Fibroblast of lung (primary cell): ENCODE measurements at places on chromosomes 12 and 14.

GRCh38 chr12:109112720-109113465, 3.5 kb upstream of the ACACB start:
- DNase-seq, result no peak

DNA sequence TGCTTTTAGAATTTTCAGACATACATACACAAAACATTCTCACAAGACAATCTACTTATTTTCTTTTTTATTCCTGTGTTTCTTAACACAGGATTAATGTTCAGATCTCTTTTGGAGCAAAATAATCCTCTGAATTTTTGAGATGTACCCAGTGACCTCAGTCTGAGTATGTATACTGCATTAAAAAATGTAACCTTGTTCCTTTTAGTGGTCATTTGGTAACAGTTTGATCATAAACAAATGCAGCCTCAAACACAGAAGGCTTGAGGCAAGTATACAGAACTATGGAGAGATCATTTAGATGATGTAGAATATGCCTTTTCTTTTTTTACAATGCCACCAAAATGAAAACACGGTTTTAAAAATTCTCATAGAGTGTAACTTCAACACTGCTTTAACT, 9.7 kb downstream of the HIF1A start:
- DNase-seq, result no peak

- no peak for DNase-seq
Measured at GRCh38 chr14:94145902-94146527, 16.6 kb upstream of the IFI27L2 start.

GRCh38 chr14:105530285-105531087, 4.1 kb downstream of the TMEM121 start:
- DNase-seq, result no peak

- no peak for DNase-seq
Measured at GRCh38 chr12:3595721-3596120, 104.7 kb downstream of the PRMT8 start.
